ENCODE measurements at places on chromosomes 5 and 9. TPM values are rescaled to one million over a fixed set of nuclear protein-coding genes. Genes with fewer than 3 reads are reported as not detected.
A peak's percentile ranks its signal among the peaks of the same experiment; 100 is the strongest.

GRCh38 chr9:69134412-69134811 lies 39.7 kb upstream of the TJP2 start:
- no peak for DNase-seq

DNA sequence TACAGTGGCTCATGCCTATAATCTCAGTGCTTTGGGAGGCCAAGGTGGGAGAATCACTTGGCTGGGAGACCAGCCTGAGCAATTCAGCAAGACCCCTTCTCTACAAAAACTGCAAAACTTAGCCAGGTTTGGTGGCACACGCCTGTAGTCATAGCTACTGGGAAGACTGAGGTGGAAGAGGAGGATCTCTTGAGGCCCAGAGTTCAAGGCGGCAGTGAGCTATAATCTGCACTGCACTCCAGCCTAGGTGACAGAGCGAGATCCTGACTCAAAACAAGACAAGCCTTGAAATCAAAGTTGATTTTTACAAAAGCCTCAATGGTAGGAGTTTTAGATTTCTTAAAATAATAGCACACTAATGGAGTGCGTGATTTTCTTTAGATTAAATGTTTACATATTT lies 14.6 kb downstream of the UBE2D2 start:
- DNase-seq: no peak

DNA sequence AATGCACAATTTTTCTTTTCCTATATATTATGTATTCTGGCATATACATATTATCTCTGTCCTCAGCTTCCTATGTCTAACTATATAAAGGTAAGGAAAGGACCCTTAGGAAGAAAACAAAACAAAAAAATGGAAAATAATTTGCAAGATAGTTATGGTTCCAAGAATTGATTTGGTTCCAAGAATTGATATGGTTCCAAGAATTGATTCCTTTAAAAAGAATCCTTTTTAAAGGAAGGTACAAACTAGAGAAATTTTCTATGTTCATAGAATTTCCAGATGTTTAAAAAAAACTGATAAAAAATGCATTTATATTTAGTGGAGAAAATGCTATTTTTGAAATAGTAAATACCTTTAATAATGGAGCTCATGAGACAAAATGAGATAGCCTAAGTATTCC lies 12.1 kb downstream of the LYRM7 start:
- no peak for DNase-seq

- no peak for DNase-seq
Measured at GRCh38 chr9:68546596-68547390, 6.1 kb upstream of the TMEM252 start.

GRCh38 chr9:80789831-80790230 lies 899.5 kb downstream of the TLE1 start:
- DNase-seq: no peak

GRCh38 chr9:70571258-70571657 lies 156.8 kb upstream of the KLF9 start:
- no peak for DNase-seq

DNA sequence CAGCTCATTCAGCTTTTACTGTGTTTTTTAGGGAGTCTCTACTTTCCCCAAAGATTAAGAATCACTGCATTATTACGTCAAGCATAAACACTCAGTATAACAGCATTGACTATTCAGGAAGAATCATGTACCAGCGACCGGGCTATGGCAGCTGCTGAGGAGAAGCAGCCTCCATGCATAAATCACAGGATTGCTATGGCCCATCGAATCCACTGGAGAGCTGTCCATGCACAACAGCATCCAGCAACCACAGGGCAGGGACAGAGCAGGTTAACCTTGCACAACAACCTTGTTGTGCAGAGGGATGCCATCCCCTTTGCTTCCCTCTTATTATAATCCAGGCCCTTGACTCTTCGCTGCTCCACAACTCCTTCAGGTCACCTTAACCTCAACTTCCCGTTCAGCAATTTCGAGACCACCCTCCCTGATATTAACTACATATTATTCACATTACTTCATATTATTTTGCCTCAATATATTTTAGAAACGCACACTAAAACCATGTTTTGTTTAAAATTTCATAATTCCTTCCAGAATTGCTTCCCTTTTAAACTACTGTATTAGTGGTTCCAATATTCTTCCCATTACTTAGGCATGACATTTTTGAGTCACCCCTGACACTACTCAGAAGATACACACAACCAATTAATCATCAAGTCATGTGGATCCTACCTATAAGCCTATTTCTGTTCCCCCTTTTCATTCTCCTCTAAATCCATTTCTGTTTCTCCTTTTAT lies 991 bp downstream of the IARS1 start:
- no peak for DNase-seq

DNA sequence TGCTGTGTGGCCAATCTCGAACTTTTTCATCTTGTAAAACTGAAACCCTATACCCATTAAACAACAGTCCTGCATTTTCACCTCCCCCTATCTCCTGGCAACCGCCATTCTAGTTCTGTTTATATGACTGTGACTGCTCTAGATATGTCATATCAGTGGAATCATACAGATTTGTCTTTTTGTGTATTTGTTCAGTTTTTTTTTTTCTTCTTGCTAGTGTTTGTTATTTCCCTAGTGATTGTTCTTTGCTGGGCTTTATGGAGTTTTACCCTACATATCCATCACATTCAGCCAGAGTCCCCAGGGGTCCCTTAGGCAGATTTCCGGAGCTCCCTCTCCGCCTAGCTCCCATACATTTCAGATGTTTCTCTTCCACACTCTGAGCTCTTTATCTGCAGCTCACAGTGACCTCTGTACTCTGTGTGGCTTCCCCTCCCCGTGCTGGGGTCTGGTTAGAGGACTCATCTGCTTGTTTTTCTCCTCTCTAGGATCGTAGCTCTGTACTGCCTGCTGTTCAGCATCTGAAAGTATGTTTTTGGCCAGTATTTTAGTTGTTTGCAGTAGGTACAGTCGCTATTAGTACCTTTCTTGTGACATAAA lies 25.1 kb upstream of the CARTPT start:
- no peak for DNase-seq

DNA sequence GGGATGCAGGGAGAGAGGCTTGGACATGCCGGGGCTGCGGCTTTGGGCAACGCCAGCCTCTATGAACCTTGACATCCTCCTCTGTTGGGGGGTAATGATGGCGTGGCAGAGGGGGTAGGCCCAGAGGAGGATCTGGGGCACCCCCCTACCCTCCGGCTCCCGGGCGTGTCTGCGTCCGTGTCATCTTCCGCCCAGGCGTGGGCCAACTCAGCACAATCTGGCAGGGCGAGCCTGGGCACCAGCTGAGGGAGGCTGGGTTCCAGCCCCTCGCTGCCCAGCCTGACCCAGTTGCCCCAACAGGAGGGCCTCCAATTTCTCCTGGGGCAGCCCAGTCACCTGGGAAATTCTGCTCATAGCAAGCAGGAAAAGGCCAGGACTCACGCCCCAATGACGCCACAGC lies 62.9 kb upstream of the IL17B start:
- no peak for DNase-seq

The DBH gene
- total RNA-seq: not detected

DNA sequence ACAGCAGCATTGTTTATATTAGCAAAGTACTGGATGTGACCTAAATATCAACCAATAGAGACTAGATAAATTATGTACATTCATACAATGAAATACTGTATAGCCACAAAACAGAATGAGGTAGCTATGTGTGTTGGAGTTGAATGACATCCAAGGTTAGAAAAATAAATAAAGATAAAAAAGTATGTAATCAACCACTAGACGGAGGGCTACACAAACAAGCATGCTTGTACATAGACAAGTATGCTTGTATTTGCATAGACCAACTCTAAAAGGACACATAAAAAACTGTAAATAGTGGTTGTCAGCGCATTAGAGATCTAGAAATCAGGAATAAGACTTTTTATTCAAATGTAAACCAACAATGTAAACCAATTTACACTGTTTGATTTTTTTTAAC lies 3.0 kb downstream of the FEM1C start:
- no peak for DNase-seq

DNA sequence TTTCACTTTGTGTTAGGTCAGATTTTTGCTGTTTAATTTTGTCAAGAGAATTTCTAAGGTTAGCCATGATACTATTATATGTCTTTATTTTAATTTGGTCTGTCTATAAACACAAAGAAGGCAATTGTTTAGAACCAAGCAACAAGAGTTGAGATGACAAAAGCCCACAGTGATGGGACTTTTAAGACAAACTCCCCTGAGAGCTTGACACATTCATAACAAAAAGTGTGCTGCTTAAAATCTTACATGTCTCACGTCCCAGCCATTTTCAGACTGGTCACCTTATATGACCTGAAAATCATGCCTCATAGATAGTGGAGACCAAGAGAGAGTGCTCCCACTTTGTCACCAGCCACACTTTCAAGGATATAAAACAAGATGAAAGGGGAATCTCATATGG lies 21.6 kb upstream of the NNT start:
- DNase-seq: no peak

GRCh38 chr5:84327591-84327990 lies 57.1 kb downstream of the EDIL3 start:
- DNase-seq: no peak

DNA sequence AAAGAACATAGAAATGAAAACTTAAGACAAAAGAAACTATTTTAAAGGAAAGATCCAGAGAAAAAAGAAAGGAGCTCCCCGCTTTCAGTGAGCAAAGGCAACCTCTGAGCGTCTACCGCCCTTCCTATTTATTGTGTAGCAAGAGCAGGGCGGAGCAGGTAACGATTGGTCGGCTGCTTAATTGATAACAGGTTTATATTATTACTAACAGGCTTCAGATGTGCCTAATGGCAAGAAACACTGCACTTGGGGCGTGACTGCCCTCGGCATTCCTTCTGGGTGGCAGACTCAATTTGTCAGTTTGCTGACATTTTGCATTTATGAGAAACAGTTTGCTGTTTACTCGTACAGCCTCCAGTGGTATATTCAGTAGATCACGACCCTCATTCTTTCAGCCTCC lies 482.7 kb upstream of the C9orf72 start:
- DNase-seq: no peak

- no peak for DNase-seq
Measured at GRCh38 chr9:3931058-3931457, 368.8 kb downstream of the GLIS3 start.

DNA sequence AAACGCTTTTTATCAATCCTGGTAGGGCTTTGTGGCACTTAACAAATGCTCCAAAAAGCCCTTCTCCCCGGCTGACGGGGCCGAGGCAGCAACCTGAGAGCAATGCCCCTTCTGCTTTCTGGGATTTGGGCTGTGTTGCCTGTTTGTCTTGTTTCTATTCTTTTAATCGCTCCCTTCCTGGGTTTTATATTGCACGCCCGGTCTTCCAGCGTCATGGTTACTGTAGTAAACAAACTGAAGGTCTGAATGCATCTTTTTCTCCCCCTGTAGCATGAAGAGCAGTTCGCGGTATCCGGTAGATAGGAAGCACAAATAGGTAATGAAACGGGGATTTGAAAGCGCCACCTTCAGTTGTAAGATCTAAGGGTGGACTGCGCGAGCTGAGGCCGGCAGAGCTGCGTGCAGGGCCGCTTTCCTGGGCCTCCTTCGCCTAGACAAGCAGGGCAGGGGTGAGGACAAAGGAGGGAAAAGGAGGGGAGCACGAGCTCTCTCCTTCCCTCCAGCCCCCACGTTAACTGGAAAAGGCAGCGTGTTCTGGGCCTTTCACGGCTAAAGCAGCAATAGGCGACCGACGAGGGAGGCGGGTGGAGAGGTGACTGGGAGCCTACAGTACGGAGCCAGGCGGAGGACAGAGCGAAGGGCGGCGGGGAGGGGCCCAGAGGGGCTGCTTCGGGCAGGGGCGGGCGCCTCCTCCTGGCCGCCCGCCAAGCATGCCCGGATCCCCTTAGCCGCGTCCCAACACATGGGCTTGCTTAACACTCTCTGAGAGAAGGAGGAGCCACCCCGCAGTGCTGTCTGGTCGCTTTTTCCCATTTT lies 49.3 kb upstream of the ZNF366 start:
- peak; percentile 73 for DNase-seq

DNA sequence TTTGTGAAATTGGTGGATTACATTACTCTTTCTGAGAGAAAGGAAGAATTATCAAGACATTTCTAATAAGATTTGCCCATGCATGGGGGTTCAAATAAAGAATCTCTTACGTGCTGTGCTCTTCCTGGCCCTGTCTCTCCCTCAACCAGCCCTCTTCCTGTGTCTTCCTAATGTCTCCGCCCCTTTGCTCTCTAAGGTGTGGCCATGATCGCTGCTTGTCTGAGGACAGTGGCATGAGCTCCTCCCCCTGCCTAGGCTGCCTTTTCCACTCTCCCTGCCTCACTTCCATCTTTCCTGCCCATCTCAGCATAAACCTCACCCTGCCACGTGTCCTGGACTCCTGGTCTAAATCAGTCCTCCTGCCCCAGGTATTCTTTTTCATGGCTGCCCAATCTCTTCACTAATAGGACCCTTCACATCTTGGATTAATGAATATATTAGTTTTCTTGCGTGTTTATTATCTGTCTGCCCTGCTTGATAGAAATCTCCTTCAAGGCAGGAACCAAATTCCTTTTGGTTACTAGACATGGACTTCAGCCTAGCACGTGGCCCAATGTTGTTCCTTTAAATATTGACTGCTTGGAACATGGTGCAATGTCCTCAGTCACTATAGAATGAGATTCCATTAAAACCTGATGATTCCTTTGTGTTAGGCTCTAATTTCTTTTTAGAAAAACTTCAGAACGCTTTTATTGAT lies 122.3 kb downstream of the MTRR start:
- DNase-seq: no peak

GRCh38 chr5:63555874-63556273 lies 406.4 kb downstream of the HTR1A start:
- DNase-seq: no peak

- peak; percentile 29 for DNase-seq
Measured at GRCh38 chr5:111774525-111774924, 17.5 kb upstream of the NREP start.

- no peak for DNase-seq
Measured at GRCh38 chr9:109926421-109926869, 146.4 kb downstream of the PALM2AKAP2 start.

DNA sequence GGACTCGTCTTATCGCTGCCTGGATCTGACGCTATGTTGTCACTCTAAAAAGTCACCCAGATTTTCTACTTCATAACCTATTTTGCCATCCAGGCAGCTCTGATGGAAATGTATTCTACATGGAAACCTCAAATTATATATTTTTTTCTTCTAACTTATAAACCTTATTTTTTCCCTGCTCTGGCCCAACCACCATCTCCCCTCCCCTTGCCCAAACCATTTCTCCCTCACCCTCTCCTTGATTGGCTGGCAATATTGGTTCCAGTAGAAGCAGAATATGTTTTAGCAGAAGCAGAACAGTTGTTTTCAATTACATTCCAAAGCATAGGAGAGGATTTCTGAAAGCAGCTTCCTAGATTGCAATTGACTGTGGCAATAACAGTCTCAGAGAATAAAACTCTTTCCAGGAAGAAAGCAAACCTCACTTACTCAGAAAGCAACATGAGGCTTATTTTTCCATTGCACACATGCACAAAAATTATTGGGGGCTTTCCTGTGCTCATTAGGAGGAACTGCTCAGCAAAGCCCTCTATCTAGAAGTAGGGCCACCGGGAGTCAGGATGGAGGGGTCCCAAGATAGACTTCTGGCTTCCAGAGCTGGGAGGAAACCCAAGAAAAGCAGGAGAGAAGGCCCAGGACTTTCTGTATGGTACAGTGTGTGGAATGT lies 191.8 kb downstream of the ESM1 start:
- no peak for DNase-seq
